ENCODE measurements at places on chromosomes 12 and 14.

DNA sequence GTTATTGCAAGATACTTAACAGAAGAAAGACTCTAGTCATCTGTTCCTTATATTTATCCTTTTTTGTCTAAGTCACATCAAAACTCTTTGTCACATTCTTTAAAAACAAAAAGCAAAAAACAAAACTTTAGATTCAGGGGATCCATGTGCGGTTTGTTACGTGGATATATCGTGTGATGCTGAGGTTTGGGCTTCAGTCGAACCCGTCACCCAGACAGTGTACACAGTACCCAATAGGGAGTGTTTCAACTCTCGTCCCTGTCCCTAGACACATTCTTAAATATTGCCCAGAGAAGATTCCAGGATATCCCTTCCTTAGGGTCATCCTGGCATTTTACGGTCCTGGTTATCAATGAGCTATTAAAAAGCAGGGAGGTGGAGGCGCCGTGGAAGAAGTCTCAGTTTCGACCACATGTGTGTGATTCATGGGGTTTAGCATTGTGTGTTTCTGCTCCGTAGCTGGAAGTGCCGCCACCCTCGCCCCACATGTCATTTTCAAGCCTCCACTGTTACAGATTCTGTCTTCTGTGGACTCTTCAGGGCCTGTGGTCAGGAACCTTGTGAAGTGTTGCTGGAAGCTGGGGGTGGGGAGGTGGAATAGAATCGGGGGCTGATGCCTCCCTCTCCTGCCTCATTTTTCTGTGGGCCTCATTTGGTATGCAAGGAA lies 19.9 kb downstream of the CCND2 start:
- no peak for DNase-seq

- DNase-seq = peak; percentile 71
These were observed 6.5 kb upstream of the PRPH start for GRCh38 chr12:49288412-49288853.

GRCh38 chr14:51846631-51847488 lies 13.6 kb upstream of the GNG2 start:
- DNase-seq = no peak

GRCh38 chr12:54522243-54522642 lies 24.7 kb downstream of the NCKAP1L start:
- DNase-seq = no peak

DNA sequence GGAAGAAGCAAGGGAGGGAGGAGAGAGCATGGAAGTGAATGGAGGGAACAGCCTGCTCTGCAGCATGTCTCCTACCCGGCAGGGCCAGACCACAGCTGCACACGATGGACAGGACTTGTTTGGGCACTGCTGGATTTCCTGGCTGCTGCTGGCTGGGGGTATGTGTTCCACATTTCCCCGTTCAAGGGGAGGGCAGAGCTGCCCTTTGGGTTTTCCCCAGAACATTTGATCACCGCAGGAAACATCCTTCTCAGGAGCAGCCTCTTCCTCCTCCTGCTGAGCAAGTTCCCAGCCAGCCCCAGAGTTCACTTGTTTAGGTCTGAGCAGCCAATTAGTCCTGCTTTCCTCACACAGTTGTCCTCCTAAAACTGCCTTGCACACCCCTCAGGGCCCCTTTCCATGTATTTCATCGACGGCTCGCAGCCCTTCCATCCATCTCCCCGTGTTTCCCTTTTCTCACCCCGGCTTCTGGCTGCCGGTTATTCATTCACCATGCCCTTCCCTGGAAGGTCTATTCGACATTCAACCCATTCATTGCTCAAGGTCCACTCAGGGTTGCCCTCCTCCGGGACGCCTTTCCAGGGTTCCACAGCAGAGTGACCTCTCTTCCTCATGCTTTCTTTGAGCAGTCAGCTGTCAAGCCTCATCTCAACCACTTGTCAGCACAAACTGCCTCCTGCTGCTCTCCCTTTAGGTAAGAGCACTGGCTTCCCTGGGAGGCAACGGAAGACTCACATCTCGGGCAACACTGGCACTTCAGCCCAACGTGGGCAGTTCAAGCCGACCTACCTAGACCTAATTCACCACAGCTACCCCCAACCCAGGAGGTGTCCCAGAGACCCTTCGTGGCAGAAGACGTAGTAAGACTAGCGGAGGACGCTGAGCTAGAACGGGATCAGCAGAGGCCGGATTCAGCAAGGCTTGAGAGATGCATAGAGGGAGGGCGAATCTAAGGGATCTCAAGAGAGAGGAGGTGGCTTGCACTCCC lies 20.1 kb upstream of the ANO2 start:
- no peak for DNase-seq

DNA sequence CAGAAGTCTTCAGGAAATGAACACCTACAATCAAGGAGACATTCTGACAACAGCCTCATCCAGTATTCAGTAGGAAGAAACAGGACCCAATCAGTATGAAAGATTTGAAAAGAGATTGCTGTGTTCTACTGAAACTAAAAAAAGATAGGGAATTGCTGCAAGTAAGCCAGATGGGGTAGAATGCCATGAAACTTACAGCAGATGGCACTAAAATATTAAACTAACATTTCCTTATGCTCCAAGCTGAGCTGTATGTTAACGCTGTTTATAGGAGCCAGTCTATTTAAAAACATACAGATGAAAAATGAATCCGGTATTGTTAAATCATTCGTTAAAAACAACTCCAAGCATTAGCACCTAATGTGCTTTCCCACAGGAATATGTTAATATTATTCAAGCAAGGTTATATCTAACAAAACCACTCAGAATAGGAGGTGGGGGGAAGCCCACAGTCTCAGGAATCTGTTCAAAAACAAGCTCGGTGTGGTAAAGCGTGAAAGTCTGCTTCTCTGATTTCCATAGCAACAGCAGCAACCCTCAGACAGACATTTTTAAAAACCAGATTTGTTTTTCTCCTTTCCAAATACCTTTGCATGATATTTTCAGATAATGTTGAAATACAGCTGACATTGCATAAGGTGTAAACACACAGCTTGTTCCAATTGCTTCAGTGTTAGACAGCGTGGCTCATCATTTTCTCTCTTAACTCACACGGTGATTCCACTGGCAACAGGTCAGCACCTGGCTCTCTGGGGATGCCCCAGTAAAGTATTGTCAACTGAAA lies 131.4 kb upstream of the CCDC175 start:
- no peak for DNase-seq

GRCh38 chr12:20040831-20041230 lies 327.5 kb upstream of the PDE3A start:
- no peak for DNase-seq

- peak; percentile 18 for DNase-seq
These were observed 457.9 kb upstream of the FOXG1 start for GRCh38 chr14:28308734-28309133.

DNA sequence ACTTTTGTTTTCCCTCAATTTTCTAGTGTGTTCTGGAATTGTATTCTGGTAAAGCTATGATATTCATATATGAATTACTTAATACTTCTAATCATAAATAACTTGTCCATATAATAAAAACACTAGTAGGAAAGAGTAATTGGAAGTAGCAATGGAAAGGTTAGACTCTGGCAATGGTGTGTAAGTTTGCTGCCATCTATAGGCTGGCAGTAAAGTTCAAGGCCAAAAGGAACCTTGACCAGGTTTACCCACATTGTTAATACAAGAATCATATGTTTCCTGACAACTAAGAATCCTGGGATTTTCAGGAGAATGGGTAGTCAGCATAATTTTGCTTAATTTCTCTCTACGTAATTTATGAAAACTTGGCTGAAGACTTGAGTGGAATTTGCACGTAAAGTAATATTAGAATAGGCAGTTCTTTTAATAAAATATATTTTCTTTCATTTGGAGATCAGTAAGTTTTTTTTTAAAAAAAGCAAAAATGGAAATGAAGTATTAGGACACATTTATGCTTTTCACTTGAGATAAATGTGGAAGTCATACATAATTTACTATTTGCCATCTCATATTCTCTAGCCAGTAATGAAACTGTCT lies 926.7 kb downstream of the GALC start:
- DNase-seq = no peak

GRCh38 chr12:10652192-10652591 lies 21.7 kb downstream of the STYK1 start:
- no peak for DNase-seq

- DNase-seq = peak; percentile 97
These were observed 3.9 kb downstream of the DDN start for GRCh38 chr12:48995086-48995879.

GRCh38 chr12:117100251-117100650 lies 1.0 kb upstream of the TESC start:
- DNase-seq = peak; percentile 37

DNA sequence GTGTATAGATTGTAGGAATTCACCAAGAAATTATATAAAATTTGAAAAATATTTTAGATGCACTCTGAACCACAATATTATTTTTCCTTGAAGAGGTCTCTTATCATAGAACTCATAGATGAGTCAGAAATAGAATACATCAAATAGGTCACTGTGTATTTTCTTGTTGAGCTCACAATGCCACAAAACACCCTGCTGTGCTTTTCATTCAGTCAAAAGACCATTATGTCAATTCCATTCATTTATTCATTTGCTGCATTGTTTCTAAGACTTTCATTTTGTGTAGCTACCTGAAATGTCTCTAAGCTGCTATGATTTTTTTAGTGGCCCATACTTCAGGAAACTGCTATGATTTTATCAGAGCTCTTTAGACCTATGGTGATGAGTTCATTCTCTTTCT lies 231.9 kb upstream of the AVPR1A start:
- no peak for DNase-seq

- DNase-seq = no peak
These were observed 144.1 kb upstream of the AMIGO2 start for GRCh38 chr12:47223848-47224213.

DNA sequence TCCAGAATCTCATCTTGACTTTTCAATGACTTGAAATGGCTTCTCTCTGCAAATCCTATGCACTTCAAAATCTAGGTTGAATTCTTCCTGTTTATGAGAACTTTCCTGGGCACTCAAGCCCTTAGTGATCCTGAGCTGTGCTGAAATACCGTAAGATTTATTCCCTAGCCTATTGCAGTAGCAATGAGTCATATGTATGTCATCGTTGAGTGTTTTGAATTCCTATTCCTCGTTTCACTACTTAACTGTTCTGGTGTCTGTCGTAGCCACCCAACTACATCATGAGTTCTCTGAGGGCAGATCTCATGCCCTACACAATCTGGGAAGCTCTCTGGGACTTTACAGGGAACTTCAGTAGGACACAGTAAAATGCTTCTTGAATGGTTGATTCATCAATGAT lies 190.8 kb upstream of the TMEM132C start:
- peak; percentile 65 for DNase-seq

DNA sequence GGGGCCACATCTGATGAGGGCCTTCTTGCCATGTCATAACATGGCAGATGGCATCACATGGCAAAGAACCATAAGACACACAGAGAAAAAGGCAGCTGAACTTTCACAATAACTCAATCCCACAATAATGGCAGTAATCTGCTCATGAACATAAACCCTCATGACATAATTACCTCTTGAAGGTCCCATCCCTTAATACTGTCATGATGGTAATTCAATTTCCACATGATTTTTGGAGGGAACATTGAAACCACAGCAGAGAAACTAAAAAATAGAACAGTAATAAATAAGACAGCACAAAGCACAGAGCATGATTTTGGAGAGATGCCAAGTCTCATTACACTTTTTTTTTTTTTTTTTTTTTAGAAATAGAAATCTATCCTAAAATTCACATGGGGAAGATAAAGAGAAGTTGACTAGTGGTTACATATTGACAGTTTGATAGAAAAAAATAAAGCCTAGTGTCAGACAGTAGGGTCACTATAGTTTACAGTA lies 61.8 kb upstream of the ATF7IP start:
- no peak for DNase-seq

- peak; percentile 100 for DNase-seq
These were observed 241 bp upstream of the PALS1 start for GRCh38 chr14:67240978-67241410.

- DNase-seq = no peak
These were observed 881 bp downstream of the HSD17B6 start for GRCh38 chr12:56763753-56764657.

DNA sequence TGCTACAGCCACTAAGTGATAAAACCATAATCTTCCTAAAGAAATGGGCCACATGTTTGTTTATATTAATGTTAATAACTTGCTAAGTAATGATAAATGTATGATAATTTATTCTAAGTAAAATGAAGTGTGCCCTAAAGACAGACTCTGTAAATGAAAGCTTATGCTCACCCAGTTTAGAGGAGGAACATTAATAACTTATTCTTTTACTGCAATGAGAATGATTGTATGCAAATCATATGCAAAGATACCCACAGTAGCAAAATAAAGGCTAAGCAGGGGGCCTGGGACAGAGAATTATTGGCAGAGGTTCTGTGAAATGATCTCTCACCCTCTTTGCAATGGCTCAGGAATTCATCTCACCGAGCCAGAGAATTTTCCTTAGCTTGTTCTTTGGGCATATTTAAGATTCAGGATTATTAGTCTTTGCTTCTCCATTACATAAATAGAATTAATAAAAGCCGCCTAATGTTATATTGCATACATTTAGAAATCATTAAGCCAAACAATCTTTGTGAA lies 75.9 kb downstream of the TMEM132D start:
- DNase-seq = no peak

DNA sequence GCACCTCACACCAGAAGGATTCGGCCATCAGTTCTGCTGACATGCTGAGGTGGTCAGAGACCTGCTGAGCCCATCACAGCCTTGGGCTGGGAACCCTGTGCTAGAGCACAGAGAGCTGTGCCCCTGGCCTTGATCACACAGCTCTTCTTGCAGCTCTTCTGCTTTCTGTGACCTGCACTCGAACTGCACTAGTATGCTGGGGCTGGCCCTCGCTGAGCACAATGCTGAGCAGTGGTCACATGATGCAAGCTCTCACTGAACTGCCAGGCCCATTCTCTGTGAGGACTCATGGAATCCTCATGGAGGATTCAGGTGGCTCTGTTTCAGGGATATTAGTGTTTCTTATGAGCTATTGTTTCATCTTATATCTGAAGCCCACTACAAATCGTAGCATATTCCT lies 22.5 kb downstream of the FBXO21 start:
- no peak for DNase-seq

- DNase-seq = no peak
These were observed 6.1 kb upstream of the KRT18 start for GRCh38 chr12:52942901-52943181.

GRCh38 chr14:64459405-64460136 lies 5.7 kb upstream of the AKAP5 start:
- DNase-seq = no peak

GRCh38 chr12:92621312-92621711 lies 81.5 kb upstream of the PLEKHG7 start:
- no peak for DNase-seq

All from HTR-8/SVneo (cell line).